Hepatocyte (in vitro differentiated cells): ENCODE measurements at places on chromosomes 3 and 15.
A peak's percentile ranks its signal among the peaks of the same experiment; 100 is the strongest.

DNA sequence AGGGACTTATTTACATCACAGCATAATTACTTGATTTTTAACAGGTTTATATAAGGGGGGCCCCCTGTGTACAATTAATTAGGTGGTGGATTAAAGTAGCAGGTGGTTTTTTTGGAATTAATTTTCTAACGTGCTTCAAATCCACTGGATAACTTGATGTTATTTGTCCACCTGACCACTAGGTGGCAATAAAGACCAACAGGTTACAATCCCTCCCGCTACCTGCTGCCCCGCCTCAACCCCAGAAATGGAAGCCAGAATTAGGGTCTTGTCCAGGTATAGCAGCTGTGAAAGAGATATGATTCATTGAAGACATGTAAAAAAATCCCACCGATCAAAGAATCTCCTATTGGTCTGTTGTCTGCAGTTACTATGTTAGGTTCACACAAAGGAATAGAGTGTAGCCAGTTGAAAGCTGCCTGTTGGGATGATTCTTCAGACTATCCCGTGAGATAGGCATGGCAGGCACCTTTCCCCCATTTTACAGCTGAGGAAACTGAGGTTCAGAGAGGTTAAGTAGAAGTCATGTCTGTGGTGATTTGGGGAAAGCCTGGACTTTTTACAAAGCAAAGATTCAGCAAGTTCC lies 44.0 kb downstream of the MFSD1 start:
- no peaks in the 10 kb centered on the region for H3K36me3 ChIP-seq
- peak; percentile 62 for DNase-seq
- H3K27me3 ChIP-seq: no peaks in the 10 kb centered on the region
- H3K27ac ChIP-seq: no peak overlapping the region
- H3K4me1 ChIP-seq: no peaks in the 10 kb centered on the region

DNA sequence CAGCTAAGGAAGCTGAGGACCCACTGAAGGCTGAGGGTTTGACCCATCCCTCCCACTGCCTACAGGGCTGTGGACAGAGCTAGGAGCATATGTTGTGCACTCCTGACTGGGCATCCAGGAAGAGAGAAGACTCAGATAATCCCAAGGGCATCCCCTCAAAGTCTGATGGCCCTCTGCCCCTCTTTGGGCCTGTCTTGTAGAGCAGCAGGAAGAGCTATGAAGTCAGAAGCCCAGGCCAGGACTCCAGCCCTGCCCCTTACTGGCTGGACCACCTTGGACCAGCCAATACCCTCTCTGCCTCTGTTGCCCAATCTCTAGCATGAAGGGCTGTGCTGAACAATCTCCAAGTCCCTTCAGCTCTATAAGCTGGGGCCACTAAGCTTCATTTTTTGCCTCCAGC lies 210.8 kb downstream of the RPLP1 start:
- H3K27ac ChIP-seq: no peak overlapping the region
- peaks cover 3% of the 10 kb centered on the region for H3K27me3 ChIP-seq
- no peaks in the 10 kb centered on the region for H3K4me1 ChIP-seq

GRCh38 chr3:49966233-49966942 lies 26.4 kb downstream of the RBM6 start:
- no peak overlapping the region for H3K27ac ChIP-seq
- H3K27me3 ChIP-seq: no peaks in the 10 kb centered on the region
- H3K36me3 ChIP-seq: no peaks in the 10 kb centered on the region

- DNase-seq: no peak
- no peaks in the 10 kb centered on the region for H3K4me1 ChIP-seq
- no peak overlapping the region for H3K27ac ChIP-seq
- no peaks in the 10 kb centered on the region for H3K36me3 ChIP-seq
Measured at GRCh38 chr3:62566022-62566557, 192.7 kb upstream of the FEZF2 start.

GRCh38 chr3:169199283-169199682 lies 464.2 kb downstream of the MECOM start:
- no peak for DNase-seq
- H3K27me3 ChIP-seq: no peaks in the 10 kb centered on the region
- H3K27ac ChIP-seq: no peak overlapping the region
- H3K36me3 ChIP-seq: no peaks in the 10 kb centered on the region
- H3K4me3 ChIP-seq: no peak overlapping the region

GRCh38 chr3:170117134-170117533 lies 64.4 kb downstream of the PHC3 start:
- H3K4me3 ChIP-seq: no peak overlapping the region
- DNase-seq: peak; percentile 4
- H3K27me3 ChIP-seq: no peaks in the 10 kb centered on the region
- no peaks in the 10 kb centered on the region for H3K4me1 ChIP-seq

- H3K27me3 ChIP-seq: no peaks in the 10 kb centered on the region
- H3K27ac ChIP-seq: no peak overlapping the region
- no peaks in the 10 kb centered on the region for H3K4me1 ChIP-seq
- no peak overlapping the region for H3K4me3 ChIP-seq
- H3K36me3 ChIP-seq: no peaks in the 10 kb centered on the region
Measured at GRCh38 chr3:179107617-179108016, 36.0 kb upstream of the ZMAT3 start.
